ENCODE measurements at places on chromosomes 16 and 17.

DNA sequence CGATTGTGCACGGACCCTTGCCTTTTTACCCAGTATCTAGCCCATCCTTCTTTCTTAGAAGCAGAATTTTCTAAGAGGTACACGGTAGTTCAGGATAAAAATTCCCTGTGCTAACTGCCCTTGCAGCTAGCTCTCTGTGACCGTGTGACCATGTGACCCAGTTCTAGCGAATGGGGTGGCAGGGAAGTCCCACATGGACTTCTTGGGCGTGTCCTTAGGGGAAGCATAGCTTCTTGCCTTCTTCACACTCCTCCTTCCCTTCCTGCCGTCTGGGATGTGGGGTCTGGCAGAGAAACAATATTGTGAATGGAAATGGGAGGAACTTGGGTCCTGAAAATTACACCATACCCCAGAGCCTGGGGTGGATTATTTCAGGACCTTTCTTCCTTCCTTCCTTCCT lies 670.7 kb downstream of the MAF start:
- DNase-seq = no peak

GRCh38 chr16:3242709-3243108 lies 7.8 kb upstream of the ZNF200 start:
- DNase-seq = no peak

DNA sequence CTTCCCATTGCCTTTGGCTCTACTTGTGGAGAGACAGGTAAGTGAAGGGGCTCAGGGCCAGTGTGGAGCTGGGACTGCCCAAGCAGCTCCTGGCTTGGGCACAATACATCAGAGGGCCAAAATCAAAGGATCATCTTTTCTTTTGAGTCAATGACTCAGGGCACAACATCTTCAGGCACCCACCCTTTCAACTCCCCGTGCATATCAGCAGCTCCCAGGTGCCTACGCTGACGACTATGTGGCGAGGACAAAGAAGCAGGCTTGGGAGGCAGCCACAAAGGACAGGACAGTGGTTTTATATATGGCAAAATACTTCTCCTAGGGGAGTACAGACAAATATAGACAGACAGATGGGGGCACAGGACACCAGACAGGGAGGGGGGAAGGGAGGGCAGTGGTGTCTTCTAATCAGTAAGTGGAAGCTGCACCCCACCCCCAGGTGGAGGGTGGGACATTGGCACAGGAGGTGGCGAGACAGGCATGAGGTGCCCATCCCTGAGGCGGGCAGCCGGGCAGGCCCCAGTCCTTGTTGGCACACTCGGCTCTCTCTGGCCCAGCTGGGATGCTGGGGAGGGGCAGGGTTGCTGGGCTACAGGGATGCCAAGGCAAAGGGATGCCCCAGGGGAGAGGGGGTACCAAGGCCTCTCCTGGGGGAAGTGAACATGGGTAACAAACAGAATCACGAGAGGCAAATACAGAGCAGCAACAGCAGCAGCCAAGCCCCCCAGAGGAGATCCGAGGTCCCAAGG lies 7.7 kb upstream of the ARL5C start:
- DNase-seq = no peak

DNA sequence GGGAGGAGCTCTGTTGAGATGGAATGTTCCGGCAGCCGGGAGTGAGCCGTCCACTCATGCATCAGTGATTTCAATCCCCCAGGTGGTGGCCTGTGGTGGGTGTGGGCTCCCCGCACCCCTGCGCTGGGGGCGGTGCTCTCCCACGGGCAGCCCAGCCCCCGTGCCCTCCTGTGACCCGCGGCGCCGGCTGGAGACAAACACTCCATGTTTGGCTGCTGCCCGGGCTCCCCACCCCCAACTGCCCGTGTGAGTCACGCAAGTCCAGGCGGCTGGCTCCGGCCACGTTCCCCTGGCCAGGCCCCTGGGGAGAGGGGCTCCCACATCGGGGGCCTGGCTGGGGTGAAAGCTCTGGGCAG lies 29.4 kb downstream of the CACNA1H start:
- DNase-seq = no peak

DNA sequence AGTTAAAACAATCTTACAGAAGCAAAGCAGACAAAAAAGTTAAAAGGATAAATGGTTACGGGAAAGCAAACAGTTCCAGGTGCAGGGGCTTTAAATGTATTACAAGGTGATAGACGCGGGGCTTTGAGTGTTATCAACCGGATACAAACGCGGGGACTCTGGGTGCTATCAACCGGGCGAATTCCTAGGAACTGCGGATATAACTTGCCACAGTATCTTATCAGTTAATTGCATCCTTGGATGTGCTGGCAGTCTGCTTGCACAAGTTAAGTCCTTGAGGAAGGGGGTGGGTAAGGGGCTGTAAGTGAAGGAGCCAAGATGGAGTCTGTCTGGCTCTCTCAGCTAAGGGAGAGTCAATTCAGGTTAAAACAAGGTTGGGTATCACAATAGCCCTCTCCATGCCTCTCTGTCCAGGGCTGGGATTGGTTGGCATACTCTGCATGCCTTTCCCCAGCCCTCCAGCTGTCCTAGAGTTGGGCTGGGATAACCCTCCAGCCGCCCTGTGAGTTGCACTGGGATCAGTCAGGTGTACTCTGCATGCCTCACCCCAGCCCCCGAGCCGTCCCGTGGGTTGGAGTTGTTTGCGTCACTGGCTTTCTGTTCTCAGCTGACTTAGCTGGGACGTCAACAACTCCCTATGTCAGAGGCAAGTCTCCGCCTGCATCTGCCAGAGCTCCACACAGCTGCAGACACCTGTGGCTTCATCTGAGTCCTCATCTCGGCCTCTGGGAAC lies 40.9 kb downstream of the TMEM235 start:
- DNase-seq = no peak

- DNase-seq = no peak
Measured at GRCh38 chr17:44345454-44346026, 438 bp downstream of the GRN start.

DNA sequence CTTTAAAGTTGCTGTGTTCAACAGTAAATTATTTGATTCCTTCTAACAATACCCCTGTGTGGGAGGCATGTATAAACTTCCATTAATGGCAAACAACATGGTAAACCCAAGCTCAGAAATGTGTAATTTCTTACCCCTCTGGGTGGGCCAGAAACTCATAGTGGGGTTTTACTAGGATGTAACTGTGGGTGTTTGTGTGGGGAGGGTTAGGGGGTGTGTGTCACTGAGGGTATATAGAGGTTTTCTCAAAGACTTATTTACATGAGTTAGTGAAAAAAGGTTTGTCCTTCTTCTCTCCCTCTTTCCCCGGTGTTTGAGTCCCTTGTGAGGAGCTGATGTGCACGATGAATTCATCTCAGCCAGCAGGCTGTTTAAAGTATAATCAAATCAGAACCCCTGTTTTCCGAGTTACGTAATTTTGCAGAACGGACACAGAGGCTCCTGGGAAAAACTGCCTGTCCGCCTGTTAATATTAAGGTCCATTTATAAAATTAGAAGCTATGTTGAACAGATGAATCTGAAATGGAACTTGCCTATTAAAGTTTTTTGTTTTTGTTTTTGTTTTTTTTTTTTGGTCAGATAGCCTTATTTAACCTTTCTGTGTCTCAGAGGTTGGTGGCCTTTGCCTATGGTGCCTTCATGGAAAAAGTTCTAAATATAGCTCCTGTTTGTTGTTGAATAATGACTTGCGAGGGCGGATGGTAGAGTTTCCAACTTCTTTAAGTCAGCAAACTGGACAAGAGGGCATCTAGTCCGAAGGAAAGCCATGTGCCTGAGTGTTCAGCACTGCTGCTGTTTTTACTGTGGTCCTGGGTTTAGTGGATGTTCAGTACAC lies 73.3 kb downstream of the MSI2 start:
- no peak for DNase-seq

DNA sequence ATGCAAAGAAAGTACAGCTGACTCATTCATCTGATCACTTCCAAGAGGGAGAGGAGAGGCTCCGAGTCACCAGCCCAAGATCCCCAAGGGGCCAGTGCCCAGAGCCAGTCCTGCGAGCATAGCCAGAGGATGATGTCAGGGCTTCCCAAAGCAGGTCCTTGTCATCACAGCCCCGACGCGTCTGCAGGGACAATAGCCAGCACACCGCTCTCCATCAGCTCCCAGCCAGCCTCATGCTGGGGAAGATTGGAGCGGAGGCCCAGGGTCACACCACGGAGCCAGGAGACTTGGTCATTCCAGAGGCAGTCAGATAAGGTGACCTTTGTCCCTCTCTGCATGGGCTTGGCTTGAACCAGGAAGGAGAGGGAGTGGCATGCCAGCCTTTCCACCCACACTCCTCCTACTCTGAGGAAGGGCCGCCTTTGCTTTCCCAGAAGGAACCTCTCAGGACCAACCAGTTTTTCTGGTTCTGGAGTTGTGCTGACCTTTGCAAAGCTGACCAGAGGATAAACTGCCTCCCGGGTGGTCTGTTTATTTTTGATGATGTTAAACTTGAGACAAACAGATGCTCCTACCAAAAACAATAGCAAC lies 58.3 kb upstream of the ARHGAP44 start:
- DNase-seq = no peak

DNA sequence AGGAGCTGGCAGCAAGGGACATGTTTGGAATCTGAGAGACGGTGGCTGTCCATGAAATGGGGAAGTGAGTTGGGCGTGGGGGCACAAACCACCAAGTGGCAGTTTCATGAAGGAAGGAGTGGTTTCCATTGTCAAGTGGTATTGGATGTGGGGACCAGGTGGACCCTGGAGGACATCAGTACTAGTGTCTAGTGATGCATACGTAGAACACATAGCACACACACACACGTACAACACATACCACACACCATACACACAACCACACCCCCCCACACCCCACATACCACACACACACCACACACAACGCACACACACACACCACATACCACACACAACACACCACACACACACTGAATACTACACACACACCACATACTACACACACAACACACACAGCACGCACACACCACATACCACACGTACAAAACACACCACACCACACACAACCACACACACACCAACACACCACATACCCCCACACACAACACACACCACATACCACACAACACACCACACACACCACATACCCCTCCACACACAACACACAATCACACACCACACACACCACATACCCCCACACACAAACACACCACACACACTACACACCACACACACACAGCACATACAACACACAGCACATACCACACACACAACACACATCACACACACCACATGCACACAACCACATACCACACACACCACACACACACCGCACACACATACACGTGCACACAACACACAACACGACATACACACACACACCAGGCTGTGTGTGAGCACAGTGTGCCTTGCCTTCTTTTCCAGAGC lies 41.1 kb upstream of the GSE1 start:
- no peak for DNase-seq

DNA sequence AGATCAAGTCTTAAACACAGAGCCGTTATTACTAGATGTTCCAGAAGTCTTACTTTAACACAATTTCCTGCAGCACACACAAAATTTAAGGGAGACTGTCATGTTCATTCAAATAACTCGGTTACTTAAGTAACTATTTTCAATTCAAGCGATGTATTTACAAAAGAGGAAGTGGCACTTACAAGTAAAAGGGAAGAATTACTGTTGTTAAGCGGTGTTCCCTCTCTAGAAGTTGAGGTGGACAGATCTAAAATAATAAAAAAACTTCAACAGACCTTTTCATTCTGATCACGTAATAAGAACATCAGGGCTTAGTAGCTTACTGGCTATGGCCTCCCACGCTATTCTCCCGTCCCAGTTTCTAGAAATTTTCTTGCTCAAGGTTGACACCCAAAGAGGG lies 26.2 kb upstream of the TXNDC11 start:
- no peak for DNase-seq

DNA sequence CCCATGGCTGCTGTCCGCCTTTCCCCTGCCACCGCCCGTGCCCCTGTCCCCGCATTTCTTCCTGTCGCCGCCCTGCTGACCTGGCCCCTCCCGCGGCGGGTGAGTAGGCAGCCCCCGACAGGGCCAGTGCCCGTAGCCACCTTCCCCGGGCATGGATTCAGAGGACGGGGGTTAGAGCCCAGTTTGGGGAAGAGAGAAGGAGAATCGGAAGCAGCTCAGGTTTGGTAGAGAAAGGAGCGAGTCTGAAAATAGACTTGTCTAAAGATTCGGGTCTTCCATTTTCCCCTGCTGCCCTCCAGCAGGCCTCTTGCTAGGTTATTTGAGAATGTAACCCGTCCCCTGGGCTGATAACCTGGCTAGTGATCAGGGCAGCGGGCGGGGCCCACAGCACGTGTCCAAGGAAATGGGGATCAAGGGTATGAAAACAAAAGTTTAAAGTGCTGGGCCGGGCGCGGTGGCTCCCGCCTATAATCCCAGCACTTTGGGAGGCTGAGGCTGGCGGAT lies 7.9 kb upstream of the CLDN9 start:
- no peak for DNase-seq

DNA sequence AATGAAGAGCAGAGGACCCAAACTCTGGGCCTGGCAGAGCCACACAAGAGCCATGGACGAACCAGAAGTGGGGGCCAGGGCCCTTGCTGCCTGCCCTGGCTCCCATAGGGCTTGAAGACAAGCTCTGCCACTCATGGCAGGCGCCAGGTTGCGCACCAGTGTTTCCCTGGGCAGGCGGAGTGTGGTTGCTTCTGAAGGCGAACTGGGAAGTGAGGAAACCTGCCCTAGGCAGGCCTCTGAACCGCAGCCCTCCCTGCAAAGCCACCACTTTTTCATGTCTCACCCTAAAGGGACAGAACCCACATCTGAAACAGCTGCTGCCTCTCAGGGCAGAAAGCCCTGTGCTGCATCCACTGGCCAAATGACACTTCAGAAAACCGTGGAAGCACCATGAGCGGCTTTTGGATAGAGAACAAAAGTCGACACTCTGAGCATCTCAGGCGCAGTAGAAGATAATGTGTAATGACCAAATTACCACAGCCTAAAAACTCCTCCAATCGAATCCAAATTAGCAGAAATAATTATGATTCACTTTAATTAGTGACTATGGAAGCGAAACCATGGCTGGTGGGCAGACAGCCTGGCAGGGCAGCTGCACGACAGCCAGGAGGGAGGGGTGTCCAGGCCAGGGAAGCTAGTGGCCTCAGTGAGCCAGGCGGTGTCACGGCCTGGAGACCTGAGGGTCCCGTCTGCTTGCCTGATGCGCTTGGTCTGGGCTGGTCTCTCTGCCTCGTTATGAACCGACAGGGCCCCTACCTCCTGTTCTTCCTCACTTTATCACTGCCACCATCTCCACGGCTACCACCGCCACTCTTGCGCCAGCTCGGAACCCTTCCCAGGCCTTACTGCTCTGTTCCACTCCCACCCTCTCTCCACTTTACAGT lies 59.1 kb downstream of the PRMT7 start:
- DNase-seq = no peak

DNA sequence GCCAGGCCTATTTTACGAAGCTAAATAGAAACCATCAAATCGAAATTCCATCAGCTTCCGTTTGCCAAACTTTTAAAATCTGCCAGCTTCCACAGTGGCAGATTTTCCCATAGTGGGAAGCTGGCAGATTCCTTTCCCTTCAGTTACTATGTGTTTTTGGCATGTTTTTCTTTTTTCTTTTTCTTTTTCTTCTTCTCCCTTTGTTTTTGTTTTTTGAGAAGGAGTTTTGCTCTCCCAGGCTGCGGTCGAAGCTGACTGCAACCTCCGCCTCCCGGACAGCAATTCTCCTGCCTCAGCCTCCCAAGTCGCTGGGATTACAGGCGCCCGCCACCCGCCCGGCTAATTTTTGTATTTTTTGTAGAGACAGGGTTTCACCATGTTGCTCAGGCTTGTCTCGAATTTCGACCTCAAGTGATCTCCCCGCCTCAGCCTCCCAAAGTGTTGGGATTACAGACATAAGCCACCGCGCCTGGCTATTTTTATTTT lies 684 bp upstream of the CWC25 start:
- no peak for DNase-seq
